DMS79 (cell line): ENCODE measurements at places on chromosomes 3 and 15.
A peak's percentile ranks its signal among the peaks of the same experiment; 100 is the strongest.

DNA sequence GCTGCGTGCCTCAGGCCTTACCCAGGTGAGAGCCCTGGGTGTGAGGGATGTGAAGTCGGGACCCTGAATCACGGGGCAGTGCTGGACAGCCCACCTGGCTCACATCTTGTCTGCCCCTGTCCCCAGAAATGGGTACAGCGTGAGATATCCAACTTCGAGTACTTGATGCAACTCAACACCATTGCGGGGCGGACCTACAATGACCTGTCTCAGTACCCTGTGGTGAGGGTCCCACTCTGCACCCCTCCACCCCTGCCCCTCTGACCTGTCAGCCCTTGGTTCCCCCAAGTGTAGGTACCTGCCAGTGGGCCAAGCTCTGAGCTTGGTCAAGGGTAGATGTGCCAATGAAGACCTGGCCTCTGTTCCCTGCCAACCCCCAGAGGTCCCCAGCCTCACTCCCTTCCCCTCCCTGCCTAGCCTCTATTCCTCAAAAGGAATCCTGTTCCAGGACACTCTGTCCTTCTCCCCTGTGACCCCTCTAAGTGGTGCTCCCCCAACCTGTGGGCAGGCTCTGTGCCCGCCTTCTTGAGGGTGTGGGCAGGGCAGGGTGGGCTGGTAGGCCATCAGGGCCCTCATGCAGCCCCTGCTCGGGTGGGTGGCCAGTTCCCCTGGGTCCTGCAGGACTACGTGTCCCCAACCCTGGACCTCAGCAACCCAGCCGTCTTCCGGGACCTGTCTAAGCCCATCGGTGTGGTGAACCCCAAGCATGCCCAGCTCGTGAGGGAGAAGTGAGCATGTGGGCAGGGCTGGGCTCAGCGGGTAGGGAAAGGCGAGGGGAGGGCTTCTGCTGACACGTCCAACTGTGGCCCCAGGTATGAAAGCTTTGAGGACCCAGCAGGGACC, 25.1 kb downstream of the NBEAL2 start:
- DNase-seq: no peak

GRCh38 chr3:124553178-124553577, 177.1 kb upstream of the UMPS start:
- no peak for DNase-seq

GRCh38 chr3:24096271-24096670, 151.2 kb downstream of the NR1D2 start:
- DNase-seq: no peak

GRCh38 chr15:54150255-54150654, 172.0 kb downstream of the UNC13C start:
- peak; percentile 46 for DNase-seq

DNA sequence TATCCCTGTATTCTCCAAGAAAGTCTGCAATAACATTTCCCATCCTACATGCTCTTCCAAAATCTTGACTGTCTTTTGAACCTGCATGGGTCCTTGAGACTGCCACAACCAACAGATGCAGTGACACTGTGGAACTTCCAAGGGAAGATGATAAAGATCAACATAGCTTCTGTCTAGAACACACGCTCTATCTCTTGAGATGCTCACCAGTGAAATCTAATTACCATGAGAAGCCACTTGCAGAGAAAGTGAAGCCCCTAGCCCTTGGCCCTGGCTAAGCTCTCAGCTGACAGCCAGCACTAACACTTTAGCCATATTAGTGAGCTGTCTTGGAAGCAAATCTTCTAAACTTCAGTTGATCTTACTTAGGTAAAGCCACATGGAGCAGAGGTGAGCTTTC, 36.6 kb downstream of the EOMES start:
- DNase-seq: no peak

DNA sequence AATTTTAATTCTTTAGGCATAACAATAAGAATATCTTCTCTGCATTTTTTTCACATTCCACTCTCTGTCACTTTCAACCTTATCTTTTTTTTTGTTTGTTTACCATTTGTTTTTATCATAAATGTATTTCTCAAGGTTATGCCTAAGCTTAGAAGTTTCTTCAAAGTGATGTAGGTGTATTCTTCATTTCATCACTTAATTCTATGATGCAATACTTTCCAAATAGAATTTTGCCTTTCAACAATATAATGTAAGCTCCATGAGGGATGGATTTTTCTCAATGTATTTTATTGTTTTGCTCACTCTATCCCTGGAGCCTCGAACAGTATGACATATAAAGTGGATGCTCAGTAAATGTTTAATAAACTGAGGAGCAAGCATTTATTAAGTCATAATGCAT, 444.9 kb downstream of the EPHA6 start:
- DNase-seq: no peak

GRCh38 chr3:126960604-126960995, 22.3 kb upstream of the PLXNA1 start:
- no peak for DNase-seq

- no peak for DNase-seq
Measured at GRCh38 chr3:151772825-151773480, 39.2 kb downstream of the AADACL2 start.

- DNase-seq: no peak
Measured at GRCh38 chr3:88321363-88322050, 171.7 kb downstream of the C3orf38 start.

GRCh38 chr3:161271646-161272045, 50.5 kb downstream of the NMD3 start:
- DNase-seq: no peak

GRCh38 chr15:86163816-86164215, 84.1 kb downstream of the AGBL1 start:
- no peak for DNase-seq

GRCh38 chr15:82137261-82137660, 91.4 kb upstream of the MEX3B start:
- DNase-seq: no peak

- DNase-seq: no peak
Measured at GRCh38 chr3:184481984-184482671, 79.5 kb upstream of the EPHB3 start.
